ENCODE measurements at places on chromosomes 12 and 14.

DNA sequence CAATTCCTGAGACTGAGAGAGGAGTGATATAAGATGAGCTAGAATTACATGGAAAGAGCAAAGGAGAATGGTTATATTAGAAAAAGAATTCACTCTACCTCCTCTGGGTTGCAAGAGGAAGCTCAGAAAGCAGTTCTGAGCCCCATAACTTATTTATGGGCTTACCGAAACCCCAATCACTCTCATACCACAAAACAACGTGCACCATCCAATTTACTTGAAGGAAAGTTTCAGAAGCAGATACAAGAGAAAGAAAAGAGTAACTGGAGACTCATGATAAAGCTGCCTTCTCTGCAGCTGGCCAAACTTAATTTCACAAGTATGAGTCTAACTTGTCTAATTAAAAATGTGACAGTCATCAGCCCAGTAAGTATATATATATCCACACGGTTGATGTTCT is 27.4 kb upstream of the CAMKK2 start:
- no peak for DNase-seq

GRCh38 chr14:90091393-90091792 is 29.6 kb downstream of the KCNK13 start:
- DNase-seq: no peak

GRCh38 chr12:60209933-60210332 is 614.1 kb downstream of the SLC16A7 start:
- DNase-seq: no peak

DNA sequence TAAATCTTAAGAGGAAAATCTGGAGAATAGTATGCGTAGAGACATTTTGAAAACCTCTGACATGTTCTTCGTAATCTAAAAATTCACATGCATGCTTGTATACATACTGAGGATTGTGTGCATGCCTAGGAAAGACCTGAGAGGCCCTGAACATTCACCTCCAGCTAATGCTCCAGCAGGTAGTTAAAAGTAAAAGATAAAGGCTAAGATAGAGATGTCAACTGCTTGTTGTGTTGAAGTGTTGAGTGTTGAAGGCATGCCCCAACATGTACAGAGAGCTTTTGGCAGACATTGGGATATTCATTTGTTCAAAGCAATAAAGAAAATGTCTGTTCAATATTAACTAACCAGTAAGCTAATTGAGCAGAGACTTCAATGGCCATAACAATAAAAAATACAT is 118.6 kb upstream of the SYT1 start:
- DNase-seq: no peak

- DNase-seq: no peak
Observed at GRCh38 chr14:75430116-75430515, 2.3 kb downstream of the JDP2 start.

- no peak for DNase-seq
Observed at GRCh38 chr12:120224304-120225199, 23.6 kb upstream of the RPLP0 start.

DNA sequence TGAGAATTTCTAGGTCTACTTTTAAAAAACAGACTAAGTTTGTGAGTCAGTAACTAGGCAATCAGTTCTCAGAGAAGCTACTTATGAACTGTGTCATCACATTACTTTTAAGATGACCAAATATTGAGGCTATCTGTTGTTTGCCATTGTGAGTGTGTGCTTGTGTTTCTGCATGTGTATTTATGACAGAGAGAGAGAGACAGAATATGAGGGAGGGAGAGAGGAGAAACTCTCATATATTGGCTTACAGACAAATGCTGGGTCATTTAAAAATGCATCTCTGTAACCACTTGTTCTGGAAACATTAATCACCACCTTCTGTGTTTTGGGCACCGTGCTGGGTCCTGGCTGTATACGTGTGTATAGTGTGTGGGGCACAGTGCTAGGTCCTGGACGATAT is 161.5 kb upstream of the FRMD6 start:
- DNase-seq: no peak

- no peak for DNase-seq
Observed at GRCh38 chr12:25986180-25986579, 27.7 kb downstream of the RASSF8 start.

GRCh38 chr14:39592116-39592789 is 160.0 kb upstream of the FBXO33 start:
- no peak for DNase-seq

DNA sequence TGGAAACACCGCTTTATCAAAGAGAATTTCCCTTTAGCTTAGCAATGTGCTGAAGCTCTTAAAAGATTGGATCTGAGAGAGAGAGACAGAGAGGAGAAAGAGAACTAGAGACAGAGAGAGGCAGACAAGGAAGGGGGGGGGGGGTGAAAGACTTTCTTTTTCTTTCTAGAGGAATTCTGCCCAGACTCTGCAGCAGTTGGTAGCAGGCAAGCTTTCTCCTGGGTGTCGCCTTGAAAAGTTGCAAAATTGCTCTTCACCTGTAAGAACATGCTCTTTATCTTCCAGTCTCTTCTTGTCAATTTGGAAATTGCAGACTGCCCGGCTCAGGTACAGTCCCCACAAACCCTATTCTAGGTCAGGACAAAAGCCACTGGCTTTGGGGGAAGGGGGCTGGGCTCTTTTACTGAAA is 2.9 kb upstream of the OTX2 start:
- DNase-seq: no peak

DNA sequence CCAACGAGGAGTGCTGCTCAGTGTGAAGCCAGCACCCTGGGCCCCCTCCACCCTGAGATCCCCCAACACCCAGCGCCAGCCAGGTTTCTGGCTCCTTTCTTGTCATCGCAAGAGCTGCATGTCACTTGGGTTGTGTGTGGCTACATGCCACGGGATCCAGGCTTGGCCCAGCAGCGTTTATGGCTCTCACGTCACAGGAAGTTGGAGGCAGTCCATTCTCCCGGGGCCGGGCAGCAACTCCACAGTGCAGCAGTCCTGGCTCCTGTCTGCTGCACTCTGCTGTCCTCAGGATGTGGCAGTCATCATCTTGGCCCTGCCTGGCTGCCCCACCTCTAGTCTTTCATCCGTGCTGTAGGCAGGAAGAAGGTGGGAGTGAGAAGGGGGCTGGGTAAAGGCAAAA is 78.3 kb downstream of the AACS start:
- no peak for DNase-seq

GRCh38 chr12:83841620-83842019 is 1071.0 kb downstream of the SLC6A15 start:
- no peak for DNase-seq

- no peak for DNase-seq
Observed at GRCh38 chr12:34404377-34405285, 382.3 kb downstream of the ALG10 start.

DNA sequence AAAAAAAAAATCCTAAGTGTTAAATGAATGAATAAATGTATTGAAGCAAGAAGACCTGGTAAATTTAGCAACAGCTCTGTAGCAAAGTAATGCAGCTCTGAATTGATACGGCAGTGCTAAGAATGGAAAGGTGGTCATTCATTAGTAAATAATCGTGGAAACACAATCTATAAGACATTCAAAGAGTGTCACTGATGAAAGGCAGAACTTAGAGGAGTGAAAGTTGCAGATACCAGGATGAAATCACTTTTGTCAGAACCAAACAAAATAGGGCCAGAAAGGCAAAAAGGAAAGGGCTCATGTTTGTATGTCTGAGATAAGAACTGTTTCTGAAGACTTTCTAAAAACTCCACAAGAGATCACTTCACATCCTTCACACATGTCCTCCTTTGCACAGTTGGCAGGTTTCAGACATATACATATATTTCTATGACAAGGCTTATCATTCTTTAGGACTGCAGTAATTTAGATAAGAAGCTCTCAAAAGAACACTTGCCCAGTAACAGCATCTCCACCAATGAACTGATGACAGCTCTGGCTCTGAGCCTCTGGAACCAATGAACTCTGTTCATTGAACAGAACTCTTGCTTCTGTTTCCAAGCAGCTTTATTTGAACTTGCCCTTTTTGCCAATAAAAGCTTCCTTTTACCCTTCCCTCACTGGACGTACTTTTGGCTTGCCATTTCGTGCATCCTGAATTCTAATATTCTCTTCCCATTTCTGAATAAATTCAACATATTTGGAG is 4.2 kb upstream of the LRR1 start:
- no peak for DNase-seq

- DNase-seq: no peak
Observed at GRCh38 chr14:103825101-103825500, 22.3 kb downstream of the PPP1R13B start.

GRCh38 chr14:61481701-61482100 is 160.3 kb downstream of the PRKCH start:
- no peak for DNase-seq

DNA sequence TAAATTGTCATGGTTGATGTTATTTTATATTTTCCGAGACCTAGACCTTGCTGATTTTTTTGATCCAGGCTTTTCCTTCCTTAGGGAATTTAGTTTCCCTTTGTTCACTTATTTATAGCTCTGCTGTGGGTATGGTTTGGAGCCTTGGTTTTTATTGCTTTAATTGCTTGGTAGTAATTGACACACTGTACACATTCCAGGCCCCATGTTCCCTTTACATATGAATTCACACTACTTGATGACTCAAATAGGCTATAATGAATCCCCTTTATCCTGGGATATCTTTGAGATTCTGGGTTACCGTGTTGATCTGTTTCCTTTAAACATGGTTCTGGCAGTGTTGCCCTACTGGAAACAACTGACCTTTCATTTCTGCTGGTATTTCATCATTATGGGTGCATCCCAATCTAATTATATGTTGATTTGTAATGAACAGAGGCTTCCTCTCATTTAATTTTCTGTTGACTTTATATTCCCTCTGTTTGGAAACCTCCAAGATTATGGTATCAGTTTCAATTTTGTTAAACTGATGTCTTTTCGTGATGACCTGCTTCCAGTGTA is 424.0 kb downstream of the RAD51B start:
- no peak for DNase-seq

- DNase-seq: peak; percentile 3
Observed at GRCh38 chr12:127280393-127281275, 986.3 kb upstream of the TMEM132C start.

GRCh38 chr12:113420996-113421595 is 1.1 kb upstream of the SDSL start:
- no peak for DNase-seq

DNA sequence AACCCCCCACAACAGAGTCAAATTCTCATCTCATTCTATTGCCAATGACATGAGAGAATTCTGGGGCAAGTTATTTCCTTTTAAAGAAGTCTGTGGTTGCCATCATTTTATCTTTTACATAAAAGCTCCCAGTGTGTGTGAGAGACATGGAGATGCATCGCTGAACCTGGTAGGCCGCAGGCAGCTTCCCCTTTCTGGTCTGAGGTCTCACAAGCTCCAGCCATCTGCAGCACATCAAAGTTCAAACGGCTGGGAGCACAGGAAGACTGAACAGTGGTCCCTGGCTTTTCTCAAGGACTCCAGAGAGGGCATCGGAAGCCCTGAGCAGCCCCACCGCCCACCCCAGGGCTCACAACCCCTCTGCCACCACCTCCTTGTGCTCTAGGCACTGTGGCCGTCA is 141.7 kb downstream of the RIMBP2 start:
- DNase-seq: no peak

Data from stimulated activated naive CD4-positive, alpha-beta T cell (primary cell).